ENCODE measurements at places on chromosomes 5 and 9.
A peak's percentile ranks its signal among the peaks of the same experiment; 100 is the strongest.

DNA sequence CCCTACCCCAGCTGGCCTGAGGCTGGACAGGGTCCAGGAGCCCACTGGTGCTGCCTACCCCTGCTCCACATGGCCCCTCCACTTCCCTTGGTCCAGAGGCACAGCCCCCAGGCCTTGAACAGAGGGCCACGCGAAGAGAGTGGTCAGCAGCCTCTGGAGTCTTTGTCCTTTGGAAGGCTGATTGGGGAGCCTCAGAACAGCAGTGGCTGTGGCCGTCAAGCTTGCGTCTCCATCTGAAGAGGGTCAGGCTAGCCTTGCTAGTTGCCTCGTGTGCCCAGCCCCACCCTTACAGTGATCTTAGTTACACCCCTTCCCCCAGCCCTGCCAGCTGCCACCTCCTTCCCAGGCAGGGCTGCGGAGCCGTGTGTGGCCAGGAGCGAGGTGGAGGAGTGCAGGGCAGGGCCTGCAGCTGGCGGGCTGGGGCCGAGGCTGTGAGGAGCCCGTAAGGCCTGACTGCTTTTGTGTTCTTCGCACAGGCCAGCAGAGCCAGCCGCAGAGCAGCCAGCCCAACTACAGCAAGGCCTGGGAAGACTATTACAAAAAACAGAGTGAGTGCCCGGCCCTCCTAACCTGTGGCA is 30.1 kb upstream of the PRDM12 start:
- no peak for DNase-seq

DNA sequence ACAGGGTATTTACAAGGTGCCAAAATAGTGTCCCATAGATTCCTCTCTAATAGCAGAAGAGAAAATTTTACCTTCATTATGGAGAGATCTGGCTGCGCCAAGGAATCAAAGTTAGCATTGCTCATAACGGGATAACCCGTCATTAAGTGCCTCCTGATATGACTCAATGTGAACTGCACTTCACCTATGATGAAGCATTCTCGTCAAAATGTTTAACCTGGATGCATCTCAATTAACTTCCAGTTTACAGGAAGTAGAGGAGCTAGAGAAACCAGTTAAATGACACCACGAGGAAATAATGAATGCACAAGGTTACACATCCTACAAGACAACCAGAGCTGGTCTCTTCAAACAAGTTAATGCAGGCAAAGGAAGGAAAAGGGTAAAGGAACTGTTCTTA is 17.2 kb downstream of the FBXW11 start:
- DNase-seq = no peak

- DNase-seq = no peak
Observed at GRCh38 chr5:35319333-35320002, 89.2 kb upstream of the PRLR start.

DNA sequence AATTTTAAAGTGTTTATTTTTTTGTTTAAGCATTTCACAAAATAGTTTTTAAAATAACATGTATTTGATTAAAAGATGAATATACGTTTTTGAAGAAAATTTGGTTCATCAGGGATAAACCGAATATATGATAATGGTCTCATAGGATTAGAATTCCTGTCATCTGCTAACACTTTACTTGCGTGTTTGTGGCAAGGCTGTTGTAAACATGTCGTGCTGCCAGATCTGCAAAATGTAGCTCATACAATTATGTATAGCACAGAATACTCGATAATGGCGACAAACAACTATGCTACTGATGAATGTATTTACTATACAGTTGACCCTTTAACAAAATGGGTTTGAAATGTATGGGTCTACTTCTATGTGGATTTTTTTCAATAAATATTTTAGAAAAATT is 7.2 kb upstream of the TXNDC8 start:
- no peak for DNase-seq

DNA sequence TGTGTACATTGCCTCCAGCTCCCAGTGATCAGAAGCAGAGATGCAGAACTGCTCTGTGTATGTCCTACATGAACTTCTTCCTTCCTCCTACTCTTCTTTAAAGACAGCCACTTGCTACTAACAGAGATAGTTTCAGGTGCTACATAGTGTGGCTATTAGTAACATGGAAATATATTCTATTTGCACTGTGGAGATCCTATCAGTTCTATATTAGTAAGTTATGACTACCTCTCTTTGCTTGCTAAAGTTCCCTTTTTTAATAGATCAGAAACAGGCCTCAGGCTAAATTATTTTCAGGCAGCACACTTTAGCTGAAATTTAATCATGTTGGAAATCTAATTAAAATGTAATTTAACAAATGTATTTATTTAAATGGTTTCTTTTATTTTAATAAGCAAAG is 64.4 kb upstream of the TNFSF8 start:
- DNase-seq = no peak

- DNase-seq = no peak
Observed at GRCh38 chr9:132193227-132194124, 31.6 kb downstream of the NTNG2 start.

GRCh38 chr9:114906922-114907571 is 23.3 kb downstream of the TNFSF8 start:
- DNase-seq = peak; percentile 81

- no peak for DNase-seq
Observed at GRCh38 chr9:11366585-11367129, 753.9 kb upstream of the PTPRD start.

GRCh38 chr5:54063817-54064216 is 246.6 kb downstream of the ARL15 start:
- no peak for DNase-seq

DNA sequence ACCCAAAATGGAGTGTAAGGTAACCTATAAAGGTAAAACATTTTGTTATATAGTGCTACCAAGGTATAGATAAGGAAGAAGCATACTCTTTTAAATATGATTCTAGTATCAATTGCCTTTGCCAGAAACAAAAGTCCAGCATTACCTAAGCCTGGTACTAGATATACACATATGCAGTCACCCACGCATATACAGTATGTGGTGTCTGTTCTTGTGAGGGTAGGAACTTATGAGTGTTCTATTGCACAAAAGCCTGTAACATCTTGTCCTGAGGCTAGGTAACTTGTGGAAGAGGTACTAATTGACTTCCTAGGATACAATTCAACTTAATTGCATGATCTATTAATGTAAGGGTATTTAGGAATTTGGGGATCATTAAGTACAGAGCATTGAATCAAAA is 31.3 kb upstream of the IFNE start:
- DNase-seq = no peak

GRCh38 chr5:52702877-52703276 is 84.8 kb upstream of the ITGA1 start:
- DNase-seq = no peak

GRCh38 chr5:73242735-73243134 is 69.7 kb downstream of the TMEM174 start:
- no peak for DNase-seq

- no peak for DNase-seq
Observed at GRCh38 chr5:121867403-121867802, 15.7 kb downstream of the FTMT start.

GRCh38 chr5:175920231-175920811 is 47.8 kb downstream of the THOC3 start:
- no peak for DNase-seq

DNA sequence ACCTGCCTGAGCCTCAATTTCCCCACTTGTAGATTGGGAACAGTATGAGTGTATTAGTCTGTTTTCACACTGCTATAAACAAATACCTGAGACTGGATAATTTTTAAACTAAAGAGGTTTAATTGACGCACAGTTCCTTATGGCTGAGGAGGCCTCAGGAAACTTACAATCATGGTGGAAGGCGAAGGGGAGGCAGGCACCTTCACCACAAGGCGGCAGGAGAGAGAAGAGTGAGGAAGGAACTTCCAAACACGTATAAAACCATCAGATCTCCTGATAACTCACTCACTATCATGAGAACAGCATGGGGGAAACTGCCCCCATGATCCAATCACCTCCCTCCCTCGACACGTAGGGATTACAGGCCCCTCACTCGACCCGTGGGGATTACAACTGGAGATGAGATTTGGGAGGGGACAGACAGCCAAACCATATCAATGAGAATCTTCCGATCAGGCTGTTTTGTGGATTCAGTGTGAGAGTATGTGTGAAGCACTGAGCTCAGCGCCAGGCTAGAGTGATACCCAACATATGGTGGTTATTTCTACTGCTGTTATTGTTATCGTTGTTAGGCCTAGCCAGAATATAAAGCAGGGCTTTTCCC is 14.6 kb upstream of the LMX1B start:
- no peak for DNase-seq

DNA sequence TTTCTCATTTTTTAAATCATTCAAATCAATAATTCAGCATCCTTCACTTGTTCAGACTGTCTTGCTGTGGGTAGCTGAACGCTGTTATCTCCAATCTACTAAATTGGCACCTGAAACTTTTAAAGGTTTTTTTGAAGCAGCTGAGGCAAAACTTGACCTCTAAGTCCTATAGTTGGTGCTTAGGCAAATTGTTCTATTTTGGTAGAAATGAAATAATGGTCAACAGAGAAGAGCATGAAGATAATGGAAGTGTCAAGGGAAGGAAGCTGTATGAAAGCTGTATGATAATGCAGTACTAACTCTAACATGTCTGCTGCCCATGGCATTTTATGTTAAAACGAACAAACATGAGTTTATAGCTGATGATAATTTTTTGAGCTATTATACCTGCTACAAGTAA is 138.0 kb downstream of the GDNF start:
- DNase-seq = no peak

DNA sequence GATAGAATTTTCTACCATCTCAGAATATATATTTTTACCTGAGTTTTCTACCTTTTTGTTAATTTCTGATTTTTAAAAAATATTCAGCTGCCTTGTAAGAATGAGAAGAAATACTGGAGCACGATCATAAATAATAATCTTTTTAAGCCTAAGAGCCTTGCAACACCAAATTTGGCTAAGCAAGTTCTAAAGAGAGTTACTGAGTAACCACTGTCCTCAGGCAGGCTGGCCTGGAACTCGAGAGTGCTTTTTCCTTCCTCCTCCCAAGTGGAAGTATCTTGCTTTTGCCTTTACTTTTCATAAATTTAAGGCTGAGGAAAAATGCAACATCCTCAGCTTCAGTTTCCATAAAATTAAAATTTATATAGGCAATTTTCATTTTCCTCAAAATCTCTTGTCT is 21.0 kb downstream of the GLRX start:
- DNase-seq = no peak

DNA sequence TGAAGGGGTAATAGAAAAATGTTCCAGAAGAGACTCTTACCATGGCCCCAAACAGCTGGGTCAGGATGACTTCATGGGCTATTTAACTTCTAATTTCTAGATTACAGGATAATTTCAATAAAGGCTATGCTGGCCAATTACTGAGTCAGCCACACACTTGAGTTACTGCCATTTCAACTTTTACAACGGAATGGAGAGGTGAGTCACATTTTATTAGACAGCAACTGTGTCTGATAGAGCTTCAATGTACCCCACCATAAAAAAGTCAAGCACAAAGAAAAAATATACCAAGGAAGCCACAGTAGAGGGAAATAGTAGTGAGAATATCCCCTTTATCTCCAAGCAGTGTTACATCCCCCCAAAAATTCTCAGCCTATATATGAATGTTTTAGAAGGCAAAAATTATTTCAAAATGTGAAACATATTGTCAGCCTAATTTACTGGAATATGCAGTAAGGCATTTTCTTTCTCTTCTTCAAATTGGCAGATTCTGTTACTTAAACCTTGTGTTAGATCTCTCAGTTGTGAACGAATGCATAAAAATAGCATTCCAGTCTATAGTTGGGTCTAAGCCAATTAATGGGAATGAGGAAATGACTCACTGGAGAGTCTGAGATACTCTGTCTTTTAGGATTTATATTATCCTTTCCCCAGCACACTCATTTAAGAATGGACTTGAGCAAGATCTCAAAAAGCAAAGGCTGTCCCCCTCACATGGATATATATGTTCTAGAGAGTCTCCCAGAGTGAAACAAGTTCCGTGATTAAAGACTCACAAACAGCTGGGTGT is 47.1 kb upstream of the RAI14 start:
- DNase-seq = no peak

DNA sequence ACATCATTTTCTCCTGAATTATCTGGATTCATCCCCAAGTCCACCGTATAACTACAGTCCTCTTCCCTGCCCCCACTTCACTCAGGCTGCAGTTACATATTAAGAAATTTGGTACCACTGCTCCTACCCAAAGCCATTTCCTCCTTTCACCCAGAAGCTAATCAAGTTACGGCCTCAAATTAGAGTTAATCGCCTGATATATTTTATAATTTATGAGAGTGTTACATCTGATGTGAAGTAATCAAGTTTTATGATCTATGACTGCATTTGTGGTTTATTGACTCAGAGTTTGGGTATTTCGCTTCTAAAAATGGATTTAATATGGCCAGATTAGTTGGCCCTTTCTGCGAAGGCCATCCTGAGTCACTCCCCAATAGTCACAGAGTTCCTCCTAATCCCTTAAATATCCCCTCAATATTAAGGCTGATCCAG is 223.6 kb upstream of the KIF2A start:
- DNase-seq = no peak

- peak; percentile 82 for DNase-seq
Observed at GRCh38 chr5:172697123-172698121, 56.4 kb downstream of the NEURL1B start.

GRCh38 chr9:70475211-70475610 is 60.8 kb upstream of the KLF9 start:
- DNase-seq = no peak

- DNase-seq = no peak
Observed at GRCh38 chr5:66966439-66966838, 230.2 kb downstream of the CD180 start.

DNA sequence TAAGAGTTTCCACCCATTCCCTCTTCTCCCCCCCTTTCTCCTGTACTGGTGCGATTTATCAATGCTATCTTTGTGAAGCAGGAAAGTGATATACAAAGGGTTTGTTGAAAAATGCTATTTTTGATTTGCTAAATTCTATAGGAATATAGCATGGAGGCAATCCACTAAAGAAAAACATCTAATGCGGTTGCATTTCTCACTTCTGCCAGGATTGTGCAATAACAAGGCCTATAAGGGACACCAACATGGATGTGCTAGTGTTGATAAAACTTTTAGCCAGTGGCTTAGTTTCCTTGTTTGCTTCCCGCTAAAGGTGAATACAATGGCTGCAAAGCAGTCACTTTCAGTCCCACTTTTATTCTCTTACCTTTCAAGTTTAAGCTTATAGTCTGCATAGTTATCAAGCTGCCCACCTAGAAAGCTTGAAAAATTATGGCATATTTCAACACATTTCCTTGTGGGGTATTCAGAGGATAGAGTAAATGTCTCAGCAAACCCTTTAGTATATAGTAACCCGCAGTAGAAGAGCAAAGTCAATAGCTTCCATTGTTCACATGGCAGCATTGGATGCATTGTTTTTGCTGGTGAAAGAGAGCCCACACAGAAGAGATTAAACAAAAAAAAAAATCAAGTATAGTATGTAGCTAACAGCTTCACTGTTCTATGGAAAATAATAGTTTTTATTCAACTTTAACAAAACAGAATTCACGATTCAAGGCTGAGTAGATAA is 674.6 kb upstream of the SEMA6A start:
- DNase-seq = no peak
